ENCODE measurements at places on chromosomes 5 and 9.

GRCh38 chr9:34929506-34930102, 28.5 kb upstream of the PHF24 start:
- no peak for DNase-seq

DNA sequence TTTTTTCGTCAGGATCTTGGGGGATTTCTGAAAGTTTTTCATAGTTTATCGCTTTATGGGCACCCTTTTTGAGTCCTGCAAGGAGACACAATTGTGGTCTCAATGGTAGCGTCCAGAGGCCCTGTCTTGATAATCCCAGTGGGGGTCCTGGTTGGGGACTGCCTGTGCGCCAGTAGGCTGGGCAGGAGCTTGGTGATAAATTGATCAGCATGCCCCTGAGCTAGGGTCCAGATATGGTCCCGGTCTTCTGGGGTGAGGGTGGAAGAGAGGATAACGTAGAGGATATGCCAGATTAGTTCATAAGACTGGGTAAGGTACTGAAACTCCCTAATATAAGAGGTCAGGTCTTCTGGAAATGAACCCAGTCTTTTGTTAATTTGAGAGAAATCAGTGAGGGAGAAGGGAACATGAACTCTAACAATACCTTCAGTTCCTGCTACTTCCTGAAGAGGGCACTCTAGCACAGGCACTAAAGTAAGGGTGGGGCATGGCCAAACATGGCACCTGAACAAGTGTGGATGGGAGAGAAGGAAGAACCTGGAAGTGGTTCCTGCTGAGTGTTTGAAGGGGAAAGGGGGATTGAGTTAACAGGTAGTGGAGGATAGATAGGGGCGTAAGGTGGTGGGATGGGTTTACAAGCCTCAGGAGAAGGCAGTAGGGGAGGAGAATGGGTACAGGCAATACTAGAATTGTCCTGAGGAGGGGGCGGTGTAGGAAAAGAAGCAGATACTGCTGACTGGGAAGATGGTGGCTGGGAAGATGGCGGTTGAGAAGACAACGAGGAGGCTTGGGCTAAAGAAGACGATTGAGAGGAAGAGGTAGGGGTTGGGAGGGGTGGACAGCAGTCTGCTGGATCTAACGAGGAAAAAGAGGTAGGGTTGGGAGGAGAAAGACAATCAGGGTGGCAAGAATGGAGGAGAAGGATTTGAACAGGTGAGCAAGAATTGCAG, 33.8 kb upstream of the ANXA2R start:
- DNase-seq, result no peak

DNA sequence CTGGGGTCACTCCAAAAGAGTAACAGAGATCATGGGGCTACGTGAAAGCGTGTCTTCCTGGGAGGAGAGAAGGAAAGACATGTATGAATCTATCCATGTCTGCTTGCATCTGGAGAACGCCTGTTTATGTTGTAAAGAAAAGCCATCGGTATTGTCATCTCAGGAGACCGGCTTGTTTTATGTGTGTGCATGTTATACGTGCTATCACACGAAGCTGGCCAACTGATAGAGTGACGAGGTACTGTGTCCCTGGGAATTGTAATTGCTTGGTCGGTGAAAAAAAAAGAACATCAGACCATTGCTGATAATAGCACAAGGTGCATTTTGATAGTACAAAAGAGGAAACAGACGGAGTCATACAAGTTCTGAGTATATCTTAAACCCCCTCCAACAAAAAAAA, 370 bp upstream of the CDH6 start:
- DNase-seq, result no peak

- DNase-seq, result no peak
These were observed 153.6 kb downstream of the TMC1 start for GRCh38 chr9:72674961-72675360.

- no peak for DNase-seq
These were observed 135.9 kb upstream of the OTULINL start for GRCh38 chr5:14445576-14446290.

DNA sequence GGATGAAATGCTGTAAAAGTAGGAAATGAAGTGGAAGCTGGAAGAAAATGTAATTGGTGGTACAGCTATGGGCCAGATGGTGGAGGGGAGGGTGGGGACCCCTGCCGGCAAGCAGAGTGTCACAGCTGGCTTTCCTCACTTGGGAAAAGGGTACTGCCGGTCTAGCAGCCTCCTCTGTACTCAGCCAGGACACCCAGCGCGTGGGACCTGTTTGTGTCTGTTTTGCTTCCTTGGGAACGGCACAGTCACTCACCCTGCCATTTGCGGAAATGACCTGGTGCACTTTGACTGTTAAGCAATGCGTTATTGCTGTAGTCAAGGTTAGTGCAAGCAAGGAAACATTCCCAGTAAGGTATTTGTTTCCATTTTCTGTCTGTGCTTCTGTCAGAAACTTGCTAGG, 10.1 kb downstream of the TMEM252 start:
- no peak for DNase-seq

DNA sequence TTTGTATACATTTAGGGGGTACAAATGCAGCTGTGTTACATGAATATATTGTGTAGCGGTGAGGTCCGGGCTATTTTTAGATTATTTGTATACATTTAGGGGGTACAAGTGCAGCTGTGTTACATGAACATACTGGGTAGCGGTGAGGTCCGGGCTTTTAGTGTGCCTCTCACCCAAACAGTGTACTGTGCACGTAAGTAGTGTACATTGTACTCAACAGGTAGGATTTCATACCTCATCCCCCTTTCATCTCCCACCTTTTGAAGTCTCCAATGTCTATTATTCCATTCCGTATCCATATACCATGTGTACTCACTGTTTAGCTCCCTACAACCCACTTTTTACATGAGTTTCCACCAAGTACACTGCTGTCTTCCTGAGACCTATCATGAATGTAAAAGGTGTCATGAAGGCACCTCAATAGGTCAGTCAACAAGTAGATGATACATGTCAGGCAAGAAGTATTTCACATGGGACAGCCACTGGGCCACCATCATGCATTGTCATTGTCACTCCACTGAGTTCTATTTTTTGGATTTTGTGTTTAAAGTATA, 27.7 kb downstream of the SKP1 start:
- no peak for DNase-seq

GRCh38 chr5:73732045-73732444, 106.0 kb downstream of the ARHGEF28 start:
- DNase-seq, result no peak

DNA sequence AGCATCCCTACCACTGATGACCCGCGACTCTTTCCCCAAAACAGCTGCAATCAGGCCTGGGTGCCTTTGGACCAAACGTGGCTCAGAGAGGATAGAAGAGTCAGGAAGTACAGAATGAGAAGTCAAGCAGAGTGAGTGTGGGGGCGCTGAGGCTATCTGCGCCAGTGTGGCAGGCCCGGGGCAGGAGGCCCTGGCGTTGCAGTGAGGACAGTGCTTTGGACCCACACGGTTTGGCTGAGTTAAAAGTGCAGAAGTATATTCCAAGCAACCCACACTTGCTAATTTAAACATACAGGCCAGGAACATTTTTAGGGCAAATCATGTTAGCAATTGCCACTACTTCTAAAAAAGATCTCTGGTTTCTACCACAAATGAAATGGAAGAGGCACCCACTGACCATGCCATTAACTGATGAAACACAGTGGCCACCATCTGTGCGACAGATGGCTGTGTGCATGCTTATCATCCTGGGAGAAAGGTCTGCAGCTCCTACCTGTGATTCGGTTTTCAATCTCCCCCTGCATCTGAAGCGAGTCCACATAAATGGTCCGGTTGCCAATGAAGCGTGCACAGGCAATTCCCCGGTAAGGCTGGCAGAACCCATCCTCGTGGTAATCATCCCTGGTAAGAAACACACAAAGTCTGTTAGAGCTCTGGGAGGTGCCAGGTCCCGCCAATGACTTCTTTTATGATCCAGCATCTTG, 213.0 kb downstream of the ROR2 start:
- DNase-seq, result no peak

DNA sequence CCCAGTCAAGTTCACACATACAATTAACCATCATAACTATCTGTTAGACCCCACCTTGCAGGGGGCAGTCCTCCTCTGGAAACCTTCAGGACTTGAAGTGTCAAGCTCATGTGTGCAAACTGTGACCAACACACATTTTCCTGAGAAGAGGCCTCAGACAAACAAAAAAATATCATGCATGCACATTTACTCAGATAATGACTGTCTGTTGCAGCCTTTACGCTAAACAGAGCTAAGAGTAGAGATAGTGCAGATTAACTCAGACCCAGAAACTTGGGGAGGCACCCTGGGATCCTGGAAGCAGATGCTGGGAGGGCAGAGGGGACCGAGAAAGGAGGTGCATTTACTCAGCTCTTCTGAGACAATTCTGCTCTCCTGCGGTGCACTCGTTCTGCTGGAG, 3.6 kb upstream of the S1PR3 start:
- DNase-seq, result no peak

DNA sequence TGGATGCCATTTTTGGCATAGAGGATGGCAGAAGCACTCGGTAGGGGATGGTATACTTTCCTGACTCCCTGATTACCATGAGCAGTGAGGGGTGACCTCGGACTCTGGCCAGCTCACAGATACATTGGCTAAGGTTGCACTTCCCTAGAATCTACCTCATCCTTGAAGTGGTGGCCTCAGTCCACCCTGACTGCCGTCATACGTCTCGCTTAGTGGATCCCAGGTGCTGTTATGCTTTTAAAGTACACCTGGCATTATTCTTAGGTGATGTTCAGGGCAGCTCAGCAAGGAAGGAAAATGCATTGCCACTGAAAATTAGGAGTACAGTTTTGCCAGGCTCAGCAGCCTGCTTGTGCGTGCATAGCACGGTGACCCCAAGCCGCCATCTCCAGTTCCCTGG, 87.3 kb downstream of the SYK start:
- DNase-seq, result no peak

GRCh38 chr9:97528529-97529230, 27.2 kb downstream of the TMOD1 start:
- DNase-seq, result no peak

DNA sequence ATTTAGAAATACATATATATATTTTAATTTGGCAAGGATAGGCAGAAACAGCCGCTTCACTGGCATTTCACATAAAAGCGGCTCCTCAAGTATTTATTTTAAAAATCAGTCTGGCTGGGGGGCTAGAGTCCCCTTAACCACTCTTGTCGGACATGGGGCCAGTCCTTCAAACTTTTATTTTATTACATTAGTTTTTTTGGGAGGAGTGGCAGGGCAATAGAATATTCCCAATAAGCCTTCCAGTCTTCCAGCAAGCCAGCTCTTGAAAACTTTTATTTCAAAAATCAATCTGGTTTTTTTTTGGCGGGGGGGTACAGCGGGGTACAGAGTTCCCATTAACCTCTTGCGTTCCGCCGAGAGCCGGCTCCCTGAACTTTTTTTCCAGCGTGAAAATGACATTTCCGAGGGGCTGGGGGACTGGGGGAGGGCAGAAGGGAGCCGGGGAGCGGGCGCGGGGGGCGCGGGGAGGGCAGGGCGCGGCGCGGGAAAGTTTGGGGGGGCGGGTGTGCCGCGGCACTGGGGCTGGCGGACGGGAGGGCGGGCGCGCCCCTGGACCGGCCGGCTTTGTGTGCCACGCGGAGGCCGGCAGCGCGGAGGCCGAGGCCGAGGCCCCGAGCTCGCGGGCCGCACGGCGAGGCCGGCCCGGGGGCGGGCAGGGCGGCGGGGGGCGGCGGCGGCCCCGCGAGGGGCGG, 504 bp upstream of the ZNF618 start:
- no peak for DNase-seq

GRCh38 chr5:171986772-171987171, 19.7 kb downstream of the FBXW11 start:
- no peak for DNase-seq

- DNase-seq, result no peak
These were observed 225.9 kb upstream of the NR4A3 start for GRCh38 chr9:99595796-99596195.

- no peak for DNase-seq
These were observed 14.4 kb downstream of the ACER2 start for GRCh38 chr9:19423163-19423562.

GRCh38 chr9:114696814-114697544, 15.0 kb upstream of the TEX48 start:
- DNase-seq, result no peak

DNA sequence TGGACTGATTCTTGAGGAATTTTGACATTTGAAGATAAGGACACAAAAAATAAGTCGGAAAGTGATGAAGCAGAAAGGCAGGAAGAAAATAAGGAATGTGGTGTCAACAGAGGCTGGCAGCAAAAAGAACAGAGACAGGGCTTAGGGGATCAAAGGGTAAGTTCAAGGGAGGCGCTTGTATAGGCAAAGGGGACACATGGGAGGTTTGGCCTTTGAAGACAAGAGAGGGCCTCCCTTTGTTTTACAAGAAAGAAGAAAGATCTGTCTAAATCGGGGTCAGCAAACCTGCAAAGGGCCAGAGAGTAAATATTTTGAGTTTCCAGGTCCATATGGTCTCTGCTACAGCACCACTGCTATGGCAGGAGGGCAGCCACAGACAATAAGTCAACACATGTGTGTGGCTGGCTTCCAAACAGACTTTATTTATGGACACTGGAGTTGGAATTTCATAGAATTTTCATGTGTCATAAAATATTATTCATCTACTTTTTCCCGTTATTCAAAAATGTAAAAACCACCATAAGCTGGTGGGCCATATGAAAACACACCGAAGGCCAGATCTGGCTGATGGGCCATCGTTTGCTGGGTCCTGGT, 112.0 kb upstream of the FBXL7 start:
- no peak for DNase-seq

- DNase-seq, result no peak
These were observed 9.5 kb upstream of the NKD2 start for GRCh38 chr5:999032-999501.

DNA sequence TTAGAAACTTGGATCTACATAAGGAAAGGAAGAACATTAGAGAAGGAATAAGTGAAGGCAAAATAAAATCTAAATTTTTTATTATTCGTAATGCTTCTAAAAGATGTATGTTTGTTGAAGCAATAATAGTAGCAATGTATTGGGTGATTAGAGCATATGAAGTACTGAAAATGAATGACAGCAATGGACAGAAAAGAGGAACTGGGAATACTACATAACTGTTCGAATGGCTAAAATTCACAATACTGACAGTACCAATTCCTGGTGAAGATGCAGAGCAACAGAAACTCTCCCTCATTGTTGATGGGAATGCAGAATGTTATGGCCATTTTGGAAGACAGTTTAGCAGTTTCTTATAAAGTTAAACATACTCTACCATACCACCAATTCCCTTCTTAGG, 177.3 kb upstream of the SPEF2 start:
- no peak for DNase-seq

GRCh38 chr9:110700953-110701352, 32.4 kb downstream of the MUSK start:
- no peak for DNase-seq

DNA sequence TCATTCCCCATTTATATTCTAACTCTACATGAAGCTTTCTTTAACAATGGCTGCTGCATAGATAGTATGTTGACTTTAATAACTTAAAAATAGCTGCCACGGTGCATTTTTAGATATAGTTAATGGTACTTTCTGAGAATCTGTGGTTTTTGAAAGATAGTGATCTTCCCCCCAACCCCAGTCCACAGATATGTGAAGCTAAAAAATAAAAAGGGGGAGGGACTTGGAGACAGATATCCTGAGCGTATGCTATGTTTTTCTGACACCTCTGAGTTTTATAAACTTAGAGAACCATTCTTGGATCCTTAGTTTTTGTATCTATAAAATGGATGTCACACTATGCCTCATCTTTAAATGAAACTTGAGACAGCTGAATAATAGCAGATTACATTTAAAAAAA, 120.5 kb downstream of the SNX18 start:
- no peak for DNase-seq
